ENCODE measurements at places on chromosomes 5 and 9.
A peak's percentile ranks its signal among the peaks of the same experiment; 100 is the strongest.

DNA sequence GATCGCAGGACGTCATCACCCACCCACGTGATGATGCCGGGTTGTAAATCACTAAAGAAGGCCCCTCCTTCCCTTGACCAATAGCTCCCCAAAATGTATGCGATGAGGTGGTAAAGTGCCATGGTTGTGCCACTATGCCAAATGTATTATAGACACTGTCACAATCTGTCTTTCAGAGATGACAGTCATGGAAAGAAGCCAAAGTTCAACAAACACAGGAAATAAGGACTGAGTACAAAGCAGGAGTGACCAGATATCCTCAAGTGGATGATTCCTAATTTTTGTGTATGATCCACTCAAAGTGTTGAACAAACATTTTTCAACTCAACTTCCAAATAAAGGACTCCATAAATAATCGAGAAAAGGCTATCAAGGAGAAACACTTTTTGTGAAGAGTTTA, 12.5 kb downstream of the GLIS3 start:
- DNase-seq = no peak

DNA sequence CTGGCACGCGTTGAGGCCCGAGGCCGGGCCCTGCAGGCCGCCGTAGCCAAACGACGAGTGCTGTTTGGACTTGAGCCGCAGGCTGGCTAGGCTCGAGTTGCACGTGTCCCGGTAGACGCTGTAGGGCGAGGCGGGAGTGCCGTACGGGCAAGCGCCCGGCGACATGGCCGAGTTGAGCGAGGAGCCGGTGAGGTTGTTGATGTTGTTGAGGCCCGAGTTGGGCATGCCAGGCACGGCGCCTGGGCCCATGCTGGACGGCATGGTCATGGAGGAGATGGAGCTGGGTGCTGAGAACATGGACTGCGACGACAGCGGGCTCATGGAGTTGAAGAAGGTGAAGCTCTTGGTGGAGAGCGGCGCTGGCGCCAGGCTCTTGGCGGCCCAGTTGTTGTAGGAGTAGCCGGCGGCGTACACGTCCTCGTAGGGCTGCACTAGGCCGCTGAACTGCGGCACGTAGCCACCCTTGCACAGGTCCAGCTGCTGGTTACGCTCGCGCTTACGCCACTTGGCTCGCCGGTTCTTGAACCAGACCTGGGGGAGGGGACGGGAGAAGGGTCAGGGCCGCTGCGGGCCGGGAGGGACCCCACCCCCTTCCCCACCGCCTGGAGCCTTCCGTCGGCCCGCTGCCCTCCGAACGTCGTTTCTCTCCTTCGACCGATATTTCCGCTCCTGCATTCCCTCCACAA, 5.1 kb downstream of the PITX1 start:
- DNase-seq = peak; percentile 70

- DNase-seq = no peak
These were observed 365.9 kb downstream of the DMAC1 start for GRCh38 chr9:7433508-7434292.

DNA sequence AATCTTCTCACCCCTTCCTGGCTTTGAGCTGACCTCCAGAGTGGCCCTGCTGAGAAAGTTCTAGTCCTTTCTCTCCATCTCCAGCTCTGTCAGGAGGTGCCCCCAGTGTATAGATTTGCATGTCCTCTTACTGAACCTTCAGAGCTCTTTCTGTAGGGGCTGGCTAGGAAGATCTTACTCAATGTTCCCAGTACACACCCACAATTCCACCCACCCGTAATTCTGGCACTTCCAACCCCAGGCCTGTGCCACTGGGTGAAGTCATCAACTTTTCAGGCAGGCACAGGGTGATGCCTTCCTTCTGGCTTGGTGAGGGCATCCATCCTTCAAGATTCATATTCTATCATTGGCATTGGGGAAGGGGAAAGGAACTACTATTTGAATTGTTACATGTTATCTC, 75.9 kb downstream of the ACER2 start:
- no peak for DNase-seq

DNA sequence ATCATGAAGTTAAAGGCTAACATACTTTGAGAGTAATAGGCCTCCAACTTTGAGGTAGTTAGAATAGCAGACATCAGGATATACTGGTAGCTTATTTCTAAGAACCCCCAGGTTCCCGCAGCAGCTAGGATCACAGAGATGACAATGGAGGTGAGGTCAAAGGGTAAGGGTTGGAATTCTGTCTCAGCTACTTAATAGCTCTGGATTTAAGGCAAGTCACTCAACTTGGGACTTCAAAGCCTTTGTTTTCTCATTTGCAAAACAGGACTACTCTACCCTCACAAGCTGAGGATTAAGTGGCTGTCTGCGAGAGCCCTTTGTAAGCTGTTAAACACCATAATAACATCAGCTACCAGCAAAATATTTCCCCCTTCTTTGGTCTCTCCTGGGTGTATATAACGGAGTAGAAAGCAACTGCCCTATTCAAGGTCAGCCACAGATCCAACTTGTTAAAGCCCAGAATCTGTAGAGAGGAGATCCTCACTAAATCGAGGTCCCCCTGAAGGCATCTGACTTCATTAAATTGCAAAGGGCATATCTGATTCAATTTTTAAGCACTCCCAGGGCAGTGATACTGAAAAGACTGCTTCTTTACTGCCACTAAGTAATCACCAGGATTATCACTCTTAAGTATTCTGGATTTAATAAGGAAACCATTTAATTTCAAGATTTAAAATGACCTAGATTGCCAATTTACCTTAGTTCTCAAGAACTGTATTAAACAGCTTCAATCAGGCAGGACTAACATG, 104.7 kb downstream of the DCP2 start:
- peak; percentile 67 for DNase-seq

DNA sequence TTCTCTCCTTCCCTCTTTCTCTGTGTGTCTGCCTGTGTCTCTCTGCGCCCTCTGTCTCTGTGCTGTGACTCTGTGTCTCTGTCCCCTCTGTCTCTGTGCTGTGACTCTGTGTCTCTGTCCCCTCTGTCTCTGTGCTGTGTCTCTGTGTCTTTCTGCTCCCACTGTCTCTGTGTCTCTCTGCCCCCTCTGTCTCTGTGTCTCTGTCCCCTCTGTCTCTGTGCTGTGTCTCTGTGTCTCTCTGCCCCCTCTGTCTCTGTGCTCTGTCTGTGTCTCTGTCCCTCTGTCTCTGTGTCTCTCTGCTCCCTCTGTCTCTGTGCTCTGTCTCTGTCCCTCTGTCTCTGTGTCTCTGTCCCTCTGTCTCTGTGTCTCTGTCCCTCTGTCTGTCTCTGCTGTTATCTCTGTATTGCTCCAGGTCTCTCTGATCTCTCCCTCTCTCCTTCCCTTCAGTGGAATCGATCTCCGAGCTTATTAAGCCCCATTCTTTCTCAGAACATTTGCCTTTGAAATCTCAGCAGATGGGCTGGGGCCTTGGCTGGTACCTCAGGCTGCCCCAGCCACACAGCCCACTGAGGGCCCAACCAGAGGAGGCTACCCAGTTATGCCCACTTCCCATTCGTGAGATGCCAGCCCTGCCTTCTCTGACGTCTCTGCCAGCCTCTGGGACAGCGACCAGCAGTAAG, 33.4 kb upstream of the FIBCD1 start:
- no peak for DNase-seq

DNA sequence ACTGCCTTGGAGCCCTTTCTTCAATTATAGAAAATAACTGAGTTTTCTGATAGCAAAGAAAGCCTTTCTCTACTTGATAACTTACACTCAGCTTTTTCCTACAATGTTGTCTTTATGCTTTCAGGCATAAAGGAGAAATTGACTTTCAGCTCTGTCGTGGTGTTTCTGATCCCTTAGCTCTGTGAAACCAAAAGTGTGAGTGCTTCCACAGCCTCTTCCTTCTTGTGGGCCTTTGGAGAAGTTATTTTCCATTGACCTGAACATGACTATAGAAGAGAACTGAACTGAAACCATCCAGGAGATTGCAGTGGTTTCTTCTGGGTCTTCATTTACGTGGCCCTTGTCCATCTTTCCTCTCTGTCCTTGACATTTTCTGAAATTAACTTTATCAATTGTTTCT, 59.5 kb upstream of the EQTN start:
- DNase-seq = no peak

- DNase-seq = no peak
These were observed 39.1 kb downstream of the OXCT1 start for GRCh38 chr5:41831155-41831554.

DNA sequence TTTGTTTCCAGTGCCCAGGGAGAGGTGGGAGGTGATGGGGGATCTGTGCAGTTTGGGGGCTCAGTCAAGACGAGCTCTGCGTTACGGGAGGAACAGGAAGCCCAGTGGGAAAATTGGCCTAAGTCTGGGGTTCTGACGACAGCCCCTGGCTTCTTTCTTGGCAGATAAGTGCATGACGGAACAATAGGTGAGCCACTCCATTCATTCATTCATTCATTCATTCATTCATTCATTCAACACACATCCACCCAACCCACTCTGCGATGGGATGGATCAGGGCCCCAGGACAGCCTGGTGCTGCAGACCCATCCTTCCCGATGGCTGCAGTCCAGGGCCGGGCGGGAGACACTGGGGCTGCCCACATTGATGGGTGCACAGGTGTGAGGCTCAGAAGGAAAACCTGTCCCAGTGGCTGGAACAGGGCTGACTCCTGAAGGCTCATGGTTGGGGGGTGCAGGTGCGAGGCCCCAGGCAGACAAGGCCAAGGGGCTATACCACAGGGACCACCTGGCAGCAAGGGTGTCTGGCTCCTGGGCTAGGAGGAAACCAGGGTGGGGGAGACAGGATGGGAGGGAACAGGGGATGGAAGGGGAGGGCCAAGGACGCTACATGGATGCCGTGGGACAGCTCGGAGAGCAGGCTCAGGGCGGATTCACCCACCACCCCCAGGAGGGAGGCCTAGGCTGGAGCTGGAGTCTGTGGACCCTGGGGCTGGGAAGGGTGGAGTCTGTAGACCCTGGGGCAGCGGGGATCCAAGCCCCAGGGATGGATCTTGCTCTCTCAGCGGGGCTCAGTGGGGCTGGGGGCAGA, 1.9 kb upstream of the LCNL1 start:
- DNase-seq = no peak

DNA sequence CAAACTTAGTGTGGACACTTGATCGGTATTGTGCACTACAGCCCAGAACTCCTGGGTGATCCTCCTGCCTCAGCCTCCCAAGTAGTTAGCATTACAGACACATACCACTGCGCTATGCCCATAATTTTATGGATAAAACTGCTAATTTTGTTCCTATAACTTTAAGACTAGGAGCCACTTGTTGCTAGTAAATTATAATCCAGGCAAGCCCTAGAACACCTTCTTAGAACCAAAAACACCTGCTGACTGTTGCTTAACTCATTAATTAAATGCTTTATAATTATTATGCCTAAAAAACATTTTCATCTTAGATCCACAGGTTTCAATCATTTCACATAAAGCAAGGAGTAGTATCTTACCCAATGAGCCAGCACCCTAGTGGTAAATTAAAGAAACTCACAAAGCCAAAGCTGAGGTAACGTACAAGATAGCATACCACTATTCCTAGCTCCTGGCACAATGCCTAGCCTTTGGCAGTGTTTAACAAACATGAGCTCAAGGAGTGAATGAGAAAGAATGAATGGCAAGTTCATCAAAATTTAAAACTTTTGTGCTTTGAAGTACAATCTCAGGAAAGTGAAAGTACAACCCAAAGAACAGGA, 5.4 kb downstream of the MRPS27 start:
- no peak for DNase-seq

DNA sequence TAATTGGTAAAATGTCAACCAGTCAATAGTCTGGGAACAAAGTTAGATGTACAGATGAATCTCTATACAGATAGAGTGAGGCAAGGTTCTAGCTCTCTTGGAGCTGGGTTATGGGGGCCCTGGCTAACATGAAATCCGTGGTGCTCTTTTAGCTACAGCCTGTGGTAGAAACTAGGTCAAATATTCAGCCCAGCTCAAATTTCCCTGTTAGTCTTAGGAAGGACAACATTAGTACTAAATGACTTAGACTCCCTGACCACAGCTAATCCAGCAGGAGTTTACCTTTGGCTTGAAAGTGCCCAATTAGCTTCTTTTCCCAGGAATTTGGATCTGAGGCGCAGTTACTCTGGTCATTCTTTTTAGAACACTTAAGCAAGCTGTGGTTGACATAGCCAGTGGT, 170.5 kb downstream of the DMRTA1 start:
- DNase-seq = no peak

- no peak for DNase-seq
These were observed 71.4 kb upstream of the DAP start for GRCh38 chr5:10832421-10832820.

All from iPS-NIHi11 (cell line).